ENCODE measurements at places on chromosomes 7 and 10.

DNA sequence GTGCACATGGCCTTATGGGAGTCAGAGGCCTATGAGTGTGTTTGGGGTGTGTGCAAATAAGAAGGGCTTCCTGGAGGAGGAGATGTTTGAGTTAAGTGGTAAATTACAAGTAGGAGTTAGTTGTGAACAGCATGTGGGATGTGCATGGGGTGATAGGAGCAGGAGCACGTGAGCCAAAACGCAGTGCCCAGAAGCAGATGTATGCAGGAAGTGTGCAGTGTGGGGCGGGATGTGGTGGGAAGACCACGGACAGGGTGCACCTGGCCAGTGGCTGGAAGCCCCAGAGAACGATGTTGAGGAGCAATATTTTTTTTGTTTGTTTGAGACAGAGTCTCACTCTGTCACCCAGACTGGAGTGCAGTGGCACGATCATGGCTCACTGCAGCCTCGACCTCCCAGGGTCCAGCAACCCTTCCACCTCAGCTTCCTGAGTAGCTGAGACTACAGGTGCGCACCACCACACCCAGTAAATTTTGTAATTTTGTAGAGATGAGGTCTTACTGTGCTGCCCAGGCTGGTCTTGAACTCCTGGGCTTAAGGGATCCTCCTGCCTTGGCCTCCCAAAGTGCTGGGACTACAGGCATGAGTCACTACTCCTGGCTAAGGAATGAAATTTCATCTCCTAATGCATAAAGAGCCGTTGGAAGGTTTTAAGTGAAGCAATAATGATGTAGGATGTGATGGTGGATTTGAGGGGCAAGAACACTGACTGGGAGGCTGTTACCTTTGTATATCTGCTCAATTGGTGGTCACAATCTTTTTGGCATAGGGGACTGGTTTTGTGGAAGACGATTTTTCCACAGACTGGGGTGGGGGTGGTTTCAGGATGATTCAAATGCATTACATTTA, 78.4 kb downstream of the LYZL2 start:
- DNase-seq: no peak

DNA sequence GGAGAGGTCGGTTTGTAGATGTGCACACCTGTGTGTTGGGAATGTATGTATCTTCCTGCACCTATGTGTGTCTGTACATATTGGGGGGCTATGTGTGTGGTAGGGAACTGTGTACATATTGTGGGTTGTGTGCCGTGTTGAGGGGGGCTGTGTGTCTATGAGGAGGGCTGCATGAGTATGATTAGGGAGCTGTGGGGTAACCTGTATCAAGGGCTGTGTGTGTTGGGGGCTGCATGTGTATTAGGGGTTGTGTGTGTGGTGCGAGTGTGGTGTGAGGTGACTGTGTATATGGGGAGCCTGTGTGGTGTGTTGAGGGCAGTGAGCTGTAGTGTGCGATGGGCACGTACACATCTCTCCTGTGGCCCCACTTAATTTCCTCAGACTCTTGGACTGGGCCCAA, 22.2 kb upstream of the PAX2 start:
- DNase-seq: no peak

GRCh38 chr7:82179311-82179710, 264.3 kb downstream of the CACNA2D1 start:
- DNase-seq: no peak

DNA sequence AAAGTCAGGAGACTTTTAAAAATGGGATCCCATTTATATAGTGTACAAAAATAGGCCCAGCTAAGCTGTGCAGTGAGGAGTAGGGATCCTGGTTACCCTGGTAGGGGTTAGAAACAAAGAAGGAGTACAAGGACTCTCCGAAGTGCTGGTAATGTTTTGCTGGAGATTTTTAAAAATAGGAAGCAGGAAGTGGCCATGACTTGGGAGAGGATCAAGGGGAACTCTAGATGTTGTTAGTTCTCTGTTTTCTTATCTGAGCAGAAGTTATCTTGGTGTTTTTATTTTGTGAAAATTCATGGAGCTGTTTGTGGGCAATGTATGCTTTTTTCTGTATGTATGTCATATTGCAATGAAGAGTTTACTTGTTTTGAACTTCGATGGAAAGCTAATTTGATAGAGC, 373.9 kb downstream of the SFMBT2 start:
- no peak for DNase-seq

DNA sequence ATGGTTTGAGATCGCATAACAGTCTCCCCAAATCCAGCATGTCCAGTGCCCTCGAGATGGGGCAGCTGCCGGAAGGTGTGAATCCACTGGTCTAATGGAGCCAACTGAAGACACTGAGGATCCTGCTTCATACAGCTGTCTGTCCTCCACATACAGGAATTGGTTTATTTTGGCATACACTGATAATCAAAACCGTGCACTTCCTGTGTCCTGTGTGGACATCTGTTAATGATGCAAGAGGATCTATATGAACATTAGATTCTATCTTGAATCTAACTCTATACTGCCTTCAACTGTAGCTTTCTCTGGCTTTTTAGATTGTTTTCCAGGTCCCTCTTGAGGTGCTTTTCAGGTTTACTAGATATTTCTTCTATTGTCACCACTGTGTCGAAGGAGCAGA, 3.0 kb upstream of the JAZF1 start:
- no peak for DNase-seq

GRCh38 chr10:28894146-28894545, 216.8 kb downstream of the BAMBI start:
- DNase-seq: no peak

DNA sequence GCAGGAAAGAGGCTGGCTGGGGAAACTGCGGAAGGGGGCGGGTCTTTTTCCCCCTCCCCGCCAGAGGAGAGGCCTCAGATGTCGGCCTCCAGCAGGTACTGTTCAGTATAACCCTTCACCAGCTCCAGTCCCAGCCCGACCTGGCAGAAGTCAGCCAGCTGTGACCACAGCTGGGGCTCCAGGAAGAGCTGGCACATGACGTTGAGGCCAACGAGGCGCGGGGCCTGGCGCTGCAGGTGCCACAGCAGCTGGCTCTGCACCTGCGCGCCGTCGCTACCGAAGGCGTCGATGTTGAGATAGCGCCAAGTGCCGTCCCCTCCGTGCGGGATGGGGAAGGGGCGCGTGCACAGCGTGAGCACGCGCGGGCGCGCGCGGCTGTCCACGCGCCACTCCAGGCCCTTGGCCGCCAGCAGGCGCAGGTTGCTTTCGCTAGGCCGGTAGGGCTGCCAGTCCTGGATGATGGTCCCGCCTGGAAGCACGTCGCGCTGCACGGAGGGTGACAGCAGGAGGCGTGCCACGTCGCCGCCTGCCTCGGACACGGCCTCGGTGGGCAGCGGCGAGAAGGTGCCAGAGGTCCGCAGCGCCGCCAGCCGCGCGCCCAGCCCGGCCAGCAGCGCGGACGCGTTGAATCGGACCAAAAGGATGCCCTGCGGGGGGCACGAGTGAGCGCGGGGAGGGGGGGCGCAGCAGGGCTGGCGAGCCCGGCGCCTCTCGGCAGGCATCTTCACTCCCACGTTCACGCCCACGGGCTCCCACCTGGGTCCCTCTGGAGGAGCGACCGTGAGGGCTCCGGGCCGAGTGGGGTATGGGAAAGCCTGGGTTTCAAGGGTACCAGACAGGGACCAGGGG, 6.9 kb upstream of the VGF start:
- no peak for DNase-seq

- no peak for DNase-seq
Observed at GRCh38 chr10:121302541-121303180, 295.6 kb downstream of the FGFR2 start.

DNA sequence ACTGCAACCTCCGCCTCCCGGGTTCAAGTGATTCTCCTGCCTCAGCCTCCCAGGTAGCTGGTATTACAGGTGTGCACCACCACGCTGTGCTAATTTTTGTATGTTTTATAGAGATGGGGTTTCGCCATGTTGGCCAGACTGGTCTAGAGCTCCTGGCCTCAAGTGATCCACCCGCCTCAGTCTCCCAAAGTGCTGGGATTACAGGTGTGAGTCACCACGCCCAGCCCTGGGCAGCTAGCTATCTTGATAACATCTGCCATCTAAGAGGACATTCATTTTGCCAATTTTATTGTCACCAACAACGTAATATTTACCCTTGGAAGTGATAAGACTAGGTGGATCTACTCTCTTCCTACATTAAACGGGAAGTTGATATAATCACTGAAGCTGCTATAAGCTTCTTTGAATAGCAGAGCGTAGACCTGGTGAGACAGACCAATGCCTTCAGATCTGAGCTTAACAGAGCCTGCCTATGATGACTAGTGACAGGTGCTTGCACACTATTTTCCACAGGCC, 39.7 kb upstream of the SLC35B4 start:
- DNase-seq: no peak

- no peak for DNase-seq
Observed at GRCh38 chr7:100157334-100158228, 942 bp downstream of the TRAPPC14 start.

- DNase-seq: no peak
Observed at GRCh38 chr10:13758312-13758711, 171.5 kb downstream of the PRPF18 start.

- peak; percentile 21 for DNase-seq
Observed at GRCh38 chr10:5551531-5552375, 27.0 kb downstream of the CALML3 start.

DNA sequence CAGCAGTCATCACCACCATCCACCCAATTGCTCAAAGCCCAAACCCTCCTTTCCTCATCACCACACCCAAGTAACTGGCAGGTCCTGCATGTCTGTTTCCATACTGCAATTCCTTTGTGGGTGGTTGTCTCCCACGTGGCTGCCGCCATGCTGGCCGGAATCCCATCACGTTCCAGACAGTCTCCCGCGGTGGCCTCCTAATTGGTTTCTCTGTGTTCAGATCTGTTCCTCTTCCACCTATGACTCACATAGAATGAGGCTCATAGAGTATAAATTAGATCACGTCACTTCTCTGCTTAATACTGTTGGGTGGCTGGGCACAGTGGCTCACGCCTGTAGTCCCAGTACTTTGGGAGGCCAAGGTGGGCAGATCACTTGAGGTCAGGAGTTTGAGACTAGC, 813.0 kb downstream of the TYW1 start:
- DNase-seq: no peak

- DNase-seq: no peak
Observed at GRCh38 chr10:61733358-61733940, 70.7 kb downstream of the CABCOCO1 start.

DNA sequence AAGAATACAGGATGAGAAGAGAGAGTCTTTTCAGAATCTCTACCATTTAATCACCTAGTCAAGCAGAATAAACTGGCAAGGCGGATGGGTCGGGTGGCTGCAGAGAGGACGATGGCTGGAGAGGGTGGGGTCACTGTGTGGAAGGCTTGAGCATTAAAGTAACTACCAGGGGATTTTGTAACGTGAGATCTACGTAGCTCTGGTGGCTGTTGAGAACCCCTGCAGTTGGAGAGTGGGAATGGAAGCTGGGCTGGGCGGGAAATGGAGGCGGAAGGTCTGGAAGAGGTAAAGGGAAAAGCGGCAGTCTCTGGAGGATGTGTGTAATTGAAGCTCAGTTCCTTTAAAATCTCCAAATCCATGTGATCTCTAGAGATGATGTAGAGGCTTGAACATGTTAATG, 135.0 kb downstream of the GATA3 start:
- DNase-seq: no peak

GRCh38 chr10:42959833-42960232, 117.0 kb upstream of the RET start:
- no peak for DNase-seq

DNA sequence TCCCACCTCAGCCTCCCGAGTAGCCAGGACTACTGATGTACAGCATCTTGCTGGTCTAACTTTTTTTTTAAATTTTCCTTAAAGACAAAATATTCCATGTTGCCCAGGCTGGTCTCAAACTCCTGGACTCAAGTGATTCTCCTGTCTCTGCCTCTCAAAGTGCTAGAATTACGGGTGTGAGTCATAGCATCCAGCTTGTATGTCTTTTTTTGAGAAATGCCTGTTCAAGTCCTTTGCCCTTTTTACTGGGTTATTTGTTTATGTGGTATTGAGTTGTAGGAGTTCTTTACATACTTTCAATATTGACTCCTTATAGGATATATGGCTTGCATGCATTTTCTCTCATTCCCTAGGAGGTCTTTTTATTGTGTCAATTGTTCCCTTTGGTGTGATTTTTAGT, 486.4 kb downstream of the MAGI2 start:
- no peak for DNase-seq

DNA sequence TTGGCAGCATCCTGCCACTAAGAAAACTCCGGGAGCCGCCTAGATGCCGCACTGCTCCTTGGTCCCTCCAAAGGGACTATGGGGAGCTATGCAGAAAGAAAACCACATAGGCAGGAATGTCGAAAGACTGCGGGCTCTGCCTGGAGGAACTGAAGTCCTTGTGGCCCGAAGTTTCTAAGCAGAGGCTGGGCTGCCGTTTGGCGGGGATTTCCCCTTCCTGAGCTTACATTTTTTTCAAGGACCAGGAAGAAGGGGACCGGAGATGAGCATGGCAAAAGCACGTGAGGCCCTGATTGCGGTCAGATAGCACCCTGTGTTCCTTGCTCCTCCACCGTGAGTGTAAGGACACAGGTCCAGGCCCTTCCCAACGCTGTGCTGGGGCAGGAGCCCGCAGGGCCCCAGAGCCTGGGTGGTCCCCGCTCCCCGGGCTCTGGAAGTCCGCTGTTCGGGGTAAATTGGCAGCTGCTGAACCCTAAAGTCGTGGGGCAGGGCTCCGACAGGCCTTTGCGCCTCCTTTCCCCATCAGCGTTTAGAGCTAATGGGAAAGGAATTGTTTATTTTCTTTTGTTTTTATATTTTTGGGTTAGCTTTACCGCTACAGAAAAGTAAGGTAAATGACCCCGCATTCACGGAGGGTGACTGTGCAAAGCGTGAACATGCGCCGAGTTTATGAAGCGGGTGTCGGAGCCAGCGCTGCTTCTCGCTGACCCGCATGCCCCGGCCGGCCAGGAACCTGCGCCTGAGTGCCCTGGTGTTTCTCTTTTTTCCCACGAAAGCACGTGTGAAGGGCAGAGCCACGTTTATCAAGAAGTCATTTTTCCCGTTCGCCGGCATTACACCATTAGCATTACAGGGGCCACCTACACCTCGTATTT, 356.5 kb upstream of the ZNF32 start:
- no peak for DNase-seq

DNA sequence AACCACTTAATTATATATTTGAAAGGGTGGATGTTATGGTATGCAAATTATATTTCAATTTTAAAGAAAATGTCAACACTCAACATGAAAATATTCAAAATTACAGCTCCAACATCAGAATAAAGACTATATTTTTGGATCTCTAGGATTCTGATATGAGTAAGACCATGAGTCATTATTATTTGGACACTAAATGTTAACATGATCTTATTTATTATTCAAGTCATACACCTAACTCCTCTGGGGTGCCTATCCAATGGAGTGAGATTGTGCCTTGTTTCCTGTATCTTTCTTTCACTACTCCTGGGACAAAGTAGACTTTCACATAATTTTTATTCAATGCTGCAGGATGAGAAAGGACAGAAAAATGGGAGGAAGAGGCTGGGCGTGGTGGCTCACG, 135.2 kb upstream of the PRSS1 start:
- DNase-seq: no peak

DNA sequence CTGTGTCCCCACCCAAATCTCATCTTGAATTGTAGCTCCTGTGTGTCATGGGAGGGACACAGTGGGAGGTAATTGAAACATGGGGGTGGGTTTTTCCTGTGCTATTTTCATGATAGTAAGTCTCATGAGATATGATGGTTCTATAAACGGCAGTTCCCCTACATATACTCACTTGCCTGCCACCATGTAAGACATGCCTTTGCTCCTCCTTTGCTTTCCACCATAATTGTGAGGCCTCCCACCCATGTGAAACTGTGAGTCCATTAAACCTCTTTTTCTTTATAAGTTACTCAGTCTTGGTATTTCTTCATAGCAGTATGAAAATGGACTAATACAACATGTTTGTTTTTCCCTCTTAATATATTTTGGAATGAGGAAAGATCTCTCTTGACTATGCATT, 24.5 kb upstream of the TBXAS1 start:
- DNase-seq: no peak
